Regular cardiac myocyte (primary cell): ENCODE measurements at places on chromosomes 3 and 15. TPM values are rescaled to one million over a fixed set of nuclear protein-coding genes. Genes with fewer than 3 reads are reported as not detected.

GP9 gene
- total RNA-seq = not detected in 2 replicates

NANOGP8 gene
- not detected in 2 replicates for total RNA-seq

ARL14 gene
- total RNA-seq = under 0.01 TPM in 1 of 2 replicates, not detected in the other

SEMA3F gene
- total RNA-seq = 1.7 and 1.9 TPM in 2 replicates

GNAT1 gene
- not detected in 2 replicates for total RNA-seq

C3orf52 gene
- total RNA-seq = 7.9 and 9.3 TPM in 2 replicates
